ENCODE measurements at places on chromosomes 2 and 18.

GRCh38 chr2:137220438-137220993 is 455.2 kb downstream of the THSD7B start:
- no peak for DNase-seq

DNA sequence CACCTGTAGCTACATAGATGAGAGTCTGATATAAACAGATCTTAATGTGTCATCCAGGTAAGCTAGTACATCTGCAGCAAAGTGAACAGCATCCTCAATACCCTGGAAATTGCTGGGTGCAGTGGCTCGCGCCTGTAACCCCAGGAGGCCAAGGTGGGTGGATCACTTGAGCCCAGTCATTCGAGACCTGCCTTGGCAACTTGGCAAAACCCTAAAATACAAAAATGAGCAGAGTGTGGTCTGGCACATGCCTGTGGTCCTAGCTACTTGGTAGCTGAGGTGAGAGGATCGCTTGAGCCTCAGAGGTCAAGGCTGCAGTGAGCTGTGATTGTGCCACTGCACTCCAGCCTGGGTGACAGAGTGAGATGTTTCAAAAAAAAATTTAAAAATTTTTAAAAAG is 233.9 kb upstream of the SP5 start:
- no peak for DNase-seq

- DNase-seq = no peak
These were observed 6.5 kb downstream of the MAP4K4 start for GRCh38 chr2:101704046-101704466.

- DNase-seq = no peak
These were observed 82.0 kb downstream of the SGPP2 start for GRCh38 chr2:222506230-222506935.

DNA sequence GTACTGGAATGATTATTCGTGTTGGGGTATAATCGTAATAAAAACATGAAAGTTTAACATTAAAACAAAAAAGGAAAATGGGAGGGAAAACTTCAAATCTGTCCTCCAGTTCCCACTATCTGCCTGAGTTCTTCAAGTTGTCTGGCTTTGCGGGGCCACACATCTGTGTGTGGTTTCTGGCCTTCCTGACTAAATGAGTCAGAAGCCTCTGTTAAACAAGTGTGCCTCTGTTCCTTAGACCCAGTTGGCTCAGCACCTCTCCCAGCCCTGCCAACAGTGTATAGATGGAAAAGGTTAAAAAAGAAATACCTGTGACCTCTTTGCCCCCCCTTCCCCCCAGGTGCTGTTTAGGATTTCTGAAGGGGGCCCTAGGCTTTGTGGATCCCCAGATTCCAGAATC is 30.2 kb downstream of the XDH start:
- no peak for DNase-seq

- DNase-seq = no peak
These were observed 188.1 kb upstream of the ETAA1 start for GRCh38 chr2:67208887-67209500.

DNA sequence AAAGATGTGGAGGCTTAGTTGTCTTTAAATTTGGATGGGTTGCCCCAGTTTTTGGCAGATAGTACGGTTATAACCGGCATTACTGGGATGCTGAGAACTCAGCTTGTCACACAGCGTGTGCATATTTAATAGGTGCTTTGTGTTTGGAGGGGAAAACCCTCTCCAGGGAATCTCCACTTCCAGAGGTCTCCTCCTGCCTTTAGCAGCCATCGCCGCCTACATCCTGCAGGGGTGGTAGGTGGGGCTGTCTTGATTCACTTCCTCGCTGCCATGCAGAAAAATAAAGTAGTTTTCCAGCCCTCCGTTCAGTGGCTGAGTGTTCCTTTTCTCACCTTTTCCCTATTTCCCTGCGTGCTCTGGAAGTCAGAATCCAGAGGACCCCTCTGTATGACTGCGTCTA is 76.4 kb downstream of the ITGB1BP1 start:
- no peak for DNase-seq

DNA sequence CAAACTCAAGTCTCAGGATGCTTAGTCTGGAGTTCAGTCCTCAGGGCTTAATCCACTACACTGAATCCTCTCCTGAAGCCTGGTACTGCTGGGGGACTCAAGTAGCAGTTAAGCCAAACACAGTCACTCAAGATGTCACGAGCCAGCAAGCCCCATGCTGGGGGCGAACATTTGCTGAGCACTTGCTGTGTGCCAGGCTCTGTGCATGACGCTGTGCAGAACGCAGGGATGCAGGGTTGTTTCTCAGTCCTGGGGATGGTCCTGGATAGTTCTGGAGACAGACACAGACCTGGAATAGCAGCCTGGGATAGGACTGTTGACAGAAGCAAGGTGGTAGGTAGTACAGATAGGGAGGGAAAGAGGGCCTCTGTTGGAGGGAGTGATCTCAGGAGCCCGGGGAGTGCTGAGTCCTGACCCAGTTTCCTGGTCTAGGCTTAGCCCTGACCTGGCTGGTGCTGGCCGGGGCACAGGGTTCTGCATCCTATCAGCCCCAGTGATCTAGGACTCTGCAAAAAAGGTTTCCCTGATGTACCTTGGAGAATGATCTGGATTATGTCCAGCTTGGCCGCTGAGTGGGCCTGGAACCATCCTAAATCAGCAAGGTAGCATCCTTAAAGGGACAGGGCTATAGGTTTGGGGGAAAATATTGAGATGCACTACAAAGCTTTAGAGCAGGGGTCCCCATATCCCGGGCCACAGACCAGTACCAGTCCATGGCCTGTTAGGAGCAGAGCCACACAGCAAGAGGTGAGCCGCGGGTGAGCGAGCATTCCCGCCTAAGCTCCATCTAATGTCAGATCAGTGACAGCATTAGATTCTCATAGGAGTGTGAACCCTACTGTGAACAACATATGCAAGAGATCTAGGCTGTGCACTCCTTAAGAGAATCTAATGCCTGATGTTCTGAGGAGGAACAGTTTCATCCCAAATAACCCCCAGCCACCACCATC is 54.7 kb upstream of the OTOF start:
- DNase-seq = no peak

DNA sequence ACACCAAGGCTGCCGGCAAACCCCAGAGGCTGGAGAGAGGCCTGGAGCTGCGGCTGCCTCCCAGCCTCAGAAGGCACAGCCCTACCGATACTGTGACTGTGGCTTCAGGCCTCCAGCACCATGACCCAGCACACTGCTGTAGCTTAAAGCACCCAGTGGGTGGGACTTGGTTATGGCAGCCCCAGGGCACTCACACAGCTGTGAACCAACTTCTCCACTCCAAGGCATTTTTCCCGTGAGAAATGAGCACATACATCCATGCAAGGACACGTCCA is 199.5 kb downstream of the NDUFA10 start:
- DNase-seq = no peak

DNA sequence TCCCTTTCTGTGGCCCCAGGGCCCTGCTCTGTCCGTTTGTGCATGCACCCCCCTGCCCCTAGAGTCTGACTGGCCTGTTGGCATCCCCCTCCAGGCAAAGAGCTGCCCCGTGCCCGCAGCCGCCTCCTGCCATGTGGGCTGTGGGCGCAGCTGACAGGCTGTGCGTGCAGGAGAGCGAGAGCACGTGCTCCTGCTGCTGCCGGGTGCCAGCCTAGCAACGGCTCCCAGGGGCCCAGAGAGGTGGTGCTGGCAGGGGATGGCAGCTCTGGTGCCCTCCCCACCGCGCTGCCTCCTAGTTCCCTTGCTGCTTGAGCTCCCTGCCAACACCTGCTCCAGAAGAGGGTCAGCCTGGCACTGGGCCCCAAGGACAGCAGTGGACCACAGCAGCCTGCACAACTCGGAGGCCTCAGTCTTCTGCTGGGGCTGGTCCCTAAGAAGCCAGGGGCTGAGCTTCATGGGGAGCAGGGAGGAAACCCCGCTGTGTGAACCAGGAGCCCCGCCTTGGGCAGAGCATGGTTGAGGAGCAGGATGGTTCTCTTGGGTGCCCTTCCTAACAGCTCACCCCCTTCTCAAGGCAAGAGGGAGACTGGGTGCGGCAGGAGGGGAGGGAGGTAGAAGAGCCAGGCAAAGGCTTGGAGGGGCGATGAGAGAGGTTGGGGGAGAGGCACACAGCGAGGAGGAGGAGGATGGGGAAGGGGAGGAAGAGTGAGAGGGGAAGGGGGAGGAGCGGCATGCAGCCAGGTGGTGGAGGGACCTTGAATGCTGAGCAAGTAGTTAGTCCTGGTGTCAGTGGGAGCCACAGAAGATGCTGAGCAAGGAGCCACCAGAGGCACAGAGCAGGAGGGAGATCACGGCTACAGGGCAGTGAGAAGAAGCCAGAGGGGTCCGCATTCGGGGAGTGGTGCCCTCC is 23.8 kb upstream of the PTMA start:
- DNase-seq = no peak

DNA sequence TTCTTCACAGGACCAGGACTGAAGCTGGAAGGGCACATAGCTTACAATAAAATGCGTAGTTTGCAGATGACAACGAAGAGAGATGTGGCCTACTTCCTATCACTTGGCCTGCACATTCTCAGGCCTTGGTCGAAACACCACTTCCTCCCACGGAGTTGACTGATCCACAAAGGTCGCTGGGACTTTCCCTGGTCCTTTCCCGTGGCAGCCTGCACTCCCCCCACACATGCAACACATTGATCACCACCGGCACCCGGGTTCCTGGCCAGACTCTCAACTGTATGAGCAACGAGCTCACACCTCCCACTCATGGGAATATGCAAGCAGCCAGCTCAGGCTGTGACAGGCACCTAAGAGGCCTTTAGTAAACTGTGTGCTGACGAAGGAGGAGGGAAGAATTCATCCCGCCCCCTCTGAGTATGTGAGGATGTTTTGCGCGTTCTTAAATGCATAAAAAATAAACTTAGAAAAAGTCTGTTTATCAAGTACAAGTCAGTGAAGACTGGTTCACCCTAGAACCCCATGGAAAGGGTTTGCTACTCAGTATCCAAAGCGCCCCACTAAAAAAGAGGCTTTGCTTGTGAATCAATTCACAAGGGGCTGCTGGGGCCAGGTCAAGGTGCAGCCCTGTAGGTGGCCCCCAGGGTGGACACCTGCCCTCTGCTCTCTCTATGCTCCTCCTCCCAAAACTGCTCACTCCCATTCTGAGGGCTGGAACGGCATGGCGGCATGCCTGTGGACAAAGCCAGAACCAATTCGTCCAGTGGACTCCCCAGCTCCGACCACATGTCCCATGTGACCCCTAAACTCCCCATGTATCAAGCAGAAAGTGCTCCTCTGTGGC is 154.3 kb downstream of the EIPR1 start:
- DNase-seq = peak; percentile 67

- no peak for DNase-seq
These were observed 139.6 kb downstream of the CABLES1 start for GRCh38 chr18:23274638-23275482.

GRCh38 chr18:23498877-23499276 is 4.4 kb upstream of the RMC1 start:
- peak; percentile 43 for DNase-seq

DNA sequence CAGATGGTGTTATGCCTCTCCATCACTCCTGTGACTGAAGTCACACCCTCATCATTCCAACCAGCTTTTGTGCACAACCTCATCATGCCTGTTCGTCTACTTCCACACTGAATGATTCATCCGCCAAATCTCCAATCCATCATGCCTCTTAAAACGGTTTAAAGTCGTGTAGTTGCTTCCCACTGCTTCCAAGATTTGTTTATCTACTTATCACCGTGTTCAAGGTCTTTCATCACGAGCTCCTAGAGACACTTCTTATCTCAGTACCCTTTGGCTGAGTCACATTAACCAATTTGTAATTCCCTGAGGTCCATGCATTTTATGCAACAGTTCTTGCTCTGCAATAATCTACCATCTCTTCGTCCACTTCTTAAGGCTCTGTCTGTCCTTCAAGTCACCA is 592.3 kb upstream of the ID2 start:
- DNase-seq = no peak

DNA sequence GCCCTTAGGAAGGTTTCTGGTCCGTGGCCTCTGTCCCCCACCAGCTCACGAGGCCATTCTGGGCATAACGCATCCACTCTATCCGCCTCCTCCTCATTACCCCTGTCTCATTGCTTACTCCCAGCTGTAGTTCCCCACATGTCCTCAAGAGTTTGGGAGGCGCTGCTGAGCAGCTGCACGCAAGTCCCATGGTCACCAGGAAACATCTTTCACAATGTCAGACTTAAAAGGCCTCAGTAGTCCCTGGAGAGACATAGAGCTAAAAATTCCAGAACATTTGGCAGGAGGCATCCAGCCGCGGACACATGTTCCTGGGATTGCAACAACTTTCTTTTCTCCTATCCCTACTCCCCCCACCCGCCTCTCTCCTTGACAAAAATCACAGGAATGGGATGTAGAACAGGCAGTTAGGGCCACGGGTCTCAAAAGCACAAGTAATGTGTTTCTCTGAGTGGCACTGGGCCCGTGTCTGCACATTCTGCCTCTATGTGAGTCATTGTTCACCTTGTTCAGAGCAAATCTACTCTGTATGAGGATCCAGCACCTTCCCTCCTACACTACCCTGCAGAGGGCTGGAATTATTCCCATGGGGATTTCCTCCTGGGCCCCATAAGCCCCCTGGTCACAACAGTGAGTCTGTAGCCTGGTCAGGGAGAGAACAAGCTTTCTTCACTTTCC is 8.1 kb downstream of the LBH start:
- DNase-seq = no peak

GRCh38 chr2:25617948-25618646 is 55.3 kb downstream of the DTNB start:
- no peak for DNase-seq

DNA sequence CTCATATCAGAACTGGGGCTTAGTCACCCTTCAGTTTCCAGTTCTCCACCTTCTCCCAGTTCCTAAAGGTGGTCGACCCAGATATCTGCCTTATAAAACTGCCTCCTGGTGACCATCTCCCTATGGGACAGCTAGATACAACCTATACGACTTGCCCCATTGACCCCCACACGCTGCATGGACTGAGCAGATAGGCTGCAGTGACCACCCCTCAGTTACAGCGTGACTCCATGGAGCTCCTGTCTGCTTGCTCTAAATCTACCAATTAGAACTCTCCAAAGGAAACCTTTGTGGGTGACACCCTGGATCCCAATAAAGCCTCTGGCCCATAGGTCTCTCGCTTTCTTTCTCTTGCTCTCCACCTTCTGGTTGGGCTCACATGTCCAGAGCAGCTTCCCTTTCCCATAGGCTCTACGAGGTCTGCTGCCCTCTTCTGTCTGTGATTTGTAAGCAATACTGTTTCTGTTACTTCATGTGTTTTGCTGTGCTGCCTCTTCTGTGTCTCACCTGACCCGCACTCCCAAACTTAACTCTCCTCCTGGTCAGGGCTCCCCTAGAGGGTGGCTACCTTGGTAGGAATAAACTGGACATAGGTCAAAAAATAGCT is 971.3 kb upstream of the FAM98A start:
- DNase-seq = no peak

Data from stimulated activated CD8-positive, alpha-beta memory T cell treated with anti-CD3 and anti-CD28 coated beads, Interleukin-4, amount 100 ng/mL, for 4 hours (primary cell).